H1 (cell line): ENCODE measurements at places on chromosomes 4 and X.

DNA sequence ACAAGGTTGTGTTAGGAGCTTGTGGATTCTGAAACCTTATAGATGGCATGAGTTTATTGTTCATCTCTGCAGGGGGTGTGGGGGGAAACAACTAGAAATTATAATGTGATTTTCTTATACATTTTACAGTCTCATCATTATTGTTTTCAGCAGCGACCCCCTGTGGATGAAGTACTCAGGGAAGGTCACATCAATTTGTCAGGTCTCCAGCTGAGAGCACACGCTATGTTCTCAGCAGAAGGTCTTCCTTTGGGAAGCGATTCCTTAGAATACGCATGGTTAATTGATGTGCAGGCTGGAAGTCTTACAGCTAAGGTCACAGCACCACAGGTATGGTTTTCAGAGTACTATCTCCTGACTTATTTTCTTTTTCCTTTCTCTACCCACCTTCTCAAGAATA lies 72.2 kb downstream of the BLTP1 start:
- peaks cover 4% of the 10 kb centered on the region for H3K4me1 ChIP-seq
- no peak for DNase-seq
- no peaks in the 10 kb centered on the region for H3K27me3 ChIP-seq

GRCh38 chr4:161247831-161248230 lies 916.0 kb downstream of the FSTL5 start:
- H3K27ac ChIP-seq, result no peak overlapping the region
- no peaks in the 10 kb centered on the region for H3K27me3 ChIP-seq
- H3K4me1 ChIP-seq, result no peaks in the 10 kb centered on the region
- no peak for DNase-seq
- no peaks in the 10 kb centered on the region for H3K36me3 ChIP-seq

DNA sequence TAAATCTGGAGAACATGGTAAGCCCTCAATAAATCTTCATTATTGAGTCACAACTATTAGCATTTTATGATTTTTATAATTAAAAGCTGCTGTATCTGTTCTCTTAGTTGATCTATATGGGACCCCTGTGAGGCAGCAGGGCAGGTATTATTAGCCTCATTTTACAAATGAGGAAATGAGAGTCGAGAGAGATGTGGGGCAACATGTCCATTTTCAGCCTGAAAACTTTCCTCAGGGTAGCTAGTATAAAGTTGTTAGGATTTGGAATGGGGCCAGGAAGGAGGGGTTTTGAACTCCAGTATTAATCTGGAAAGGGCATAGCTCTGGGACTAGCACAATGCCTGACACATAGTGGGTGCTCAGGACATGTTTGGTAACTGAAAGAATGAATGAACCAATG lies 191.7 kb upstream of the GPC4 start:
- H3K27me3 ChIP-seq, result no peaks in the 10 kb centered on the region
- H3K4me3 ChIP-seq, result no peak overlapping the region
- no peak overlapping the region for H3K27ac ChIP-seq
- H3K36me3 ChIP-seq, result no peaks in the 10 kb centered on the region

GRCh38 chr4:77820649-77821561 lies 1.7 kb upstream of the CNOT6L start:
- no peak overlapping the region for H3K27ac ChIP-seq
- peaks cover 4% of the 10 kb centered on the region; the same call in 1 of the 2 replicates for H3K27me3 ChIP-seq

DNA sequence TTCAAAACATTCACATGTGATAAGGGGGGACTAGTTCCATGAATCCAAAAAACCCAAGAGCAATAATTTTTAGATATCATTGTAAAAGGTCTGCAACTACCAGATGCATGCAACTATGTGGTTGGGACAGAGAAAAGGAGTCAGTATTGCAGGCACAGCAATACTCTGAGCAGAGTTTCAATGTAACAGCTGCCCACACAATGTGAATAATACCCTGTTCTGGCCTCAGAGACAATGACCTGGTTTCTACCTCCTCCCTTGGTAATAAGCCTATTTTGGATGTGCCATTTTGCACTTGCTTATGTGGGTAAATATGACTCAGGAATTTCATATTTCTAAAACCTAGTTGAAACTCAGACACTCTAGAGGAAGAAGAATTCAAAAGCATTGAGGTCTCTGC lies 194.8 kb upstream of the RASGEF1B start:
- no peak overlapping the region for H3K4me3 ChIP-seq
- no peaks in the 10 kb centered on the region for H3K27me3 ChIP-seq
- H3K27ac ChIP-seq, result no peak overlapping the region
- no peaks in the 10 kb centered on the region for H3K36me3 ChIP-seq
- DNase-seq, result no peak
- no peaks in the 10 kb centered on the region for H3K4me1 ChIP-seq

- no peaks in the 10 kb centered on the region for H3K4me1 ChIP-seq
- DNase-seq, result no peak
- H3K36me3 ChIP-seq, result no peaks in the 10 kb centered on the region
- no peak overlapping the region for H3K4me3 ChIP-seq
- no peaks in the 10 kb centered on the region for H3K27me3 ChIP-seq
These were observed 260.5 kb upstream of the DDX53 start for GRCh38 chrX:22739276-22739675.

GRCh38 chr4:180356766-180357165 lies 1886.4 kb upstream of the TENM3 start:
- no peak overlapping the region for H3K4me3 ChIP-seq
- no peaks in the 10 kb centered on the region for H3K4me1 ChIP-seq
- no peak for DNase-seq
- no peaks in the 10 kb centered on the region for H3K27me3 ChIP-seq

GRCh38 chrX:56986138-56986537 lies 9.2 kb downstream of the SPIN3 start:
- H3K36me3 ChIP-seq, result peaks cover 4% of the 10 kb centered on the region
- DNase-seq, result no peak
- no peaks in the 10 kb centered on the region for H3K4me1 ChIP-seq
- no peaks in the 10 kb centered on the region for H3K27me3 ChIP-seq
- H3K27ac ChIP-seq, result no peak overlapping the region

GRCh38 chr4:182818926-182819730 lies 98.1 kb downstream of the DCTD start:
- H3K4me3 ChIP-seq, result no peak overlapping the region
- no peaks in the 10 kb centered on the region for H3K27me3 ChIP-seq
- DNase-seq, result no peak

- H3K27ac ChIP-seq, result no peak overlapping the region
- no peak overlapping the region for H3K4me3 ChIP-seq
- no peaks in the 10 kb centered on the region for H3K36me3 ChIP-seq
These were observed 2.0 kb upstream of the CXCL9 start for GRCh38 chr4:76009311-76009710.

DNA sequence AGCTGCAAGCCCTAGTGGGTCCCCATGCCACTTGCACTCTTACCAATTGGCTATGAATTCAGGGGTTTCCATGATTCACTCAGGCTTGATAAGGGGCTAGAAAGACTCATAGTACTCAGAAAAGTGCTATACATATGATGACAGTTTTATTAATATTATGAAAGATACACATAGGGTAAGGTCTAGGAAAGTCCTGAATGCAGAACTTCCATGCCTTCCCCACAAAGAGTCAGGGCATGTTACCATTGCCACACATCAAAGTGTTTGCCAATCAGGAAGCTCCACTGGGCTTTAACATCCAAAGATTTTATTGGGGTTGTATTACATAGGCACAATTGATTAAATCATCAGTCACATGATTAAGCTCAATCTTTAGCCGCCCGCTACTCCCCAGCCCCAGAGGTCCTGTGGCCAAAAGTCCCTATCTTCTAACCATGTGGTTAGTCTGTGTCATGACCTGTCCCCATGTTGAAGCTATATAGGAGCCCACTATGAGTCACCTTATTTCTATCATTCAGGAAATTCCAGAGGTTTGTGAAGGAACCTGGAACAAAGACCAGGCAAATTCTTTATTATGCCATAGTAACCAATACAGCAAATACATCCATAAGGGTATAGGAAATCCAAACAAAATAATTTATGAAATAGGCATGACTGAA lies 635.6 kb downstream of the STPG2 start:
- no peak overlapping the region for H3K27ac ChIP-seq
- no peaks in the 10 kb centered on the region for H3K27me3 ChIP-seq
- no peak overlapping the region for H3K4me3 ChIP-seq
- DNase-seq, result no peak
- H3K4me1 ChIP-seq, result peaks cover 6% of the 10 kb centered on the region; the same call in 1 of the 2 replicates

DNA sequence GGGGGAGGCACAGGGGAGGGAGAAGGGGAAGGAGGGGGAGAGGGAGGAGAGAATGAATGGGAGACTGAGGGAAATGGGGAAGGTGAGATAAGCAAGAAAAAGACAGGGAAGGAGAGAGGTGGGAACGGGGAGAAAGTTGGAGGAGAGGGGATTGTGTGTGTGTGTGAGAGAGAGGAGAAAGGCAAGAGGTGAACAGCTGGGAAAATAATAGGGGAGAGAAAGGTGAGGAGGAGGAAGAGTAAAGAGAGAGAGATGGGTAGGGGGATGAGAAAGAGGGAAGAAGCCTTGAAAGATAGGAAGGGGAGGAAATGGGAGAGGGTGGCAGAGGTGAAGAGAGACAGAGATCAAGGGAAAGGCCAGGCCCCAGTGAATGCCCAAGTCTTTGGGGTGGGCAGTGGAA lies 20.1 kb downstream of the BCORL1 start:
- no peaks in the 10 kb centered on the region for H3K4me1 ChIP-seq
- no peak overlapping the region for H3K27ac ChIP-seq
- no peaks in the 10 kb centered on the region for H3K36me3 ChIP-seq
- no peaks in the 10 kb centered on the region for H3K27me3 ChIP-seq

- H3K4me1 ChIP-seq, result no peaks in the 10 kb centered on the region
- no peak overlapping the region for H3K27ac ChIP-seq
- no peaks in the 10 kb centered on the region for H3K36me3 ChIP-seq
- no peak overlapping the region for H3K4me3 ChIP-seq
- H3K27me3 ChIP-seq, result no peaks in the 10 kb centered on the region
These were observed 89.8 kb downstream of the CHIC2 start for GRCh38 chr4:53974561-53974960.

- no peaks in the 10 kb centered on the region for H3K36me3 ChIP-seq
- H3K4me1 ChIP-seq, result no peaks in the 10 kb centered on the region
- H3K27ac ChIP-seq, result no peak overlapping the region
- no peaks in the 10 kb centered on the region for H3K27me3 ChIP-seq
- DNase-seq, result no peak
These were observed 46.1 kb downstream of the CXorf58 start for GRCh38 chrX:23953908-23954269.

GRCh38 chr4:66688674-66689073 lies 856.6 kb downstream of the CENPC start:
- H3K4me1 ChIP-seq, result no peaks in the 10 kb centered on the region
- H3K27me3 ChIP-seq, result no peaks in the 10 kb centered on the region
- no peak for DNase-seq
- no peaks in the 10 kb centered on the region for H3K36me3 ChIP-seq

DNA sequence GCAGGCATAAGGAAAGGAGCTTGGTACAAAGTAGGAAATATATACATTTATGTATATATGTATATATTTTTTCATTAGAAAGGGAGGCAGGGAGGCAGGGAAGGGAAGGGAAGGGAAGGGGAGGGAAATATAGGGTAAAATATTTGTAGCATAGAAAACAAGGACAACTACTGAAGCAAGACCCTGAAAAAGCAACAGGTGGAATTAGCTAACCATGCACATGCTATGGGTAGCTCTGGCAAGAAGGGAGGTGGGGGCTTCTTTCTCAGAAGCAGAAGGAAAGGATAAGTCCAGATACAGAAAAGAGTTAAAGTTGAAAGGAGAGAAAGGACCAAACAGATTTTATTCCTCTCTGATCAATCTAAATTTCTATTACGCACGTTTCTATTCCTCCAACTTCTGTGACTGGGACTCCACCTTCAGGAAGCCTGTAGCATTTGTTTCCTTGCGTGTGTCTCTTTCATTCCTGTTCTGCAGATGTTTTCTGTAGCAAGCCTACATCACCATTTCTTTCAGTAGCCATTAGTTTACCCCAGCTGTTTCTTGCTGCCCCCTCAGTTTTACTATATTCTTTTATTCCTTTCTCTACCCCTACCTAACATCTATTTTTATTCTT lies 82.9 kb downstream of the OR13H1 start:
- no peak overlapping the region for H3K4me3 ChIP-seq
- no peaks in the 10 kb centered on the region for H3K36me3 ChIP-seq
- no peaks in the 10 kb centered on the region for H3K27me3 ChIP-seq
- no peaks in the 10 kb centered on the region for H3K4me1 ChIP-seq

DNA sequence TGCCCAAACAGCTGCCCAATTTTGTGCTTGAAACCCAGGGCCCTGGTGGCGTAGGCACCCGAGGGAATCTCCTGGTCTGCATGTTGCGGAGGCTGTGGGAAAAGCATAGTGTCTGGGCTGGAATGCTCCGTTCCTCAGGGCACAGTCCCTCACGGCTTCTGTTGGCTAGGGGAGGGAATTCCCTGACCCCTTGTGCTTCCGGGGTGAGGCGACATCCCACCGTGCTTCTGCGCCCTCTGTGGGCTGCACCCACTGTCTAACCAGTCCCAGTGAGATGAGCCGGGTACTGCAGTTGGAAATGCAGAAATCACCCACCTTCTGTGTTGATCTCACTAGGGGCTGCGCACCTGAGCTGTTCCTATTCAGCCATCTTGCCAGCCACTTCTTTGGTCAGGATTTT lies 399.4 kb upstream of the FTHL17 start:
- no peak overlapping the region for H3K4me3 ChIP-seq
- no peaks in the 10 kb centered on the region for H3K36me3 ChIP-seq
- no peak for DNase-seq

DNA sequence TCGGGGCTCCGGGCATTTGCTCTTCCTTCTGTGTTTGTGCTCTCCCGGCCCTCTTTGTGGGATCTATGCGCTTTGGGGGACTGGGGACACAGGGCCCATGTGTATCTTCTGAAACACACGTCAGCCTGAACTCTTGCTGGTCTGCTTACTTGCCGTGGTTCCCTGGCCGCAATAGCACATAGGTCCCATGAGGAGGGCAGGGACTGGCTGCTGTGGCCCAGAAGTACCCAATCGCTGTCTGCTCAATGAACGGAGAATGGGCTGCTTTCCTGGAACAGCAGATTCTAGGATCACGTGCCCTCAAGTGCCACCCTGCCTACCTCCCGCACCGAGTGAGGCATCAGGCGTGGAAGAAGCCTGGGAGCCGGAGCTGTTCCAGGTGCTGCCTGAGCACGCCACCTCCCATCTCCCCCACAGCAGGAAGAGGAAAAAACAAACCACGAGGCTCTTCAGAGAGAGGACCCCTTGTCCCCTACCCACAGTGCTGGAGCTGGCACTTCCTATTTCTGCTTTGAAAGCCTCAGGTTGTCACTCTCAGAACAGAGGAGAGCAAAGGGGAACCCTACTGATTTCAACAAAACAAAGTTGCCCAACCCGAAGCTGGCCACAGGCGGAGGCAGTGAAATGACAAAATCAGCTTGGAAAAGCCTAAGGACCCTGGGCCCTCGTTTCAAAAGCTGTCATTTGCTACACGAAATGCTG lies 3.8 kb downstream of the G6PD start:
- no peaks in the 10 kb centered on the region for H3K27me3 ChIP-seq
- no peak for DNase-seq
- H3K4me1 ChIP-seq, result no peaks in the 10 kb centered on the region; the same call in 1 of the 2 replicates
- H3K4me3 ChIP-seq, result no peak overlapping the region
- peaks cover 2% of the 10 kb centered on the region; the same call in 1 of the 2 replicates for H3K36me3 ChIP-seq
- no peak overlapping the region for H3K27ac ChIP-seq

GRCh38 chr4:61202638-61203435 lies 2.7 kb downstream of the ADGRL3 start:
- peak overlapping the region; percentile 94 for H3K4me3 ChIP-seq
- H3K36me3 ChIP-seq, result no peaks in the 10 kb centered on the region
- peaks cover 15% of the 10 kb centered on the region; the same call in 1 of the 2 replicates for H3K27me3 ChIP-seq
- DNase-seq, result peak; percentile 63
